ENCODE measurements at places on chromosomes 2 and 18.

- no peak for DNase-seq
Observed at GRCh38 chr2:190173392-190173791, 110.9 kb upstream of the MSTN start.

GRCh38 chr18:61967252-61967891 is 74.6 kb upstream of the RNF152 start:
- no peak for DNase-seq

DNA sequence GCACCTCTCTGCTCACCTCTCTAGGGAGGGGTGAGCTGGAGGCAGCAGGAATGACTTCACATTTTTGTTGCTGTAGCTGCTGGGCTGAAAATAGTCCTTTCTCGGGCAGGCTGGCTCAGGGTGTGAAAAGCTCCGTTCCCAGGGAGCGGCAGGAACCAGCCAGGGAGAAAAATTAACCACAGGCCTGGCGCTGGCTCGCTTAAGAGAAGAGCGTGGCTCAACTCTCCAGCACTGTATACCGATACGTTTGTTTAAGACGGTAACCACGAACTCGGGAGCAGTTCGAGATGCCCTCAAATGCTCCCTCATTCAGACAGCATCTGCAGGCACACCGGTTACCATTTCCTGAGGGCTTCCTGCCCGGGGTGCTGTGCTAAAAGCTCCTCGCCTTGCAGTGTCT is 129.6 kb downstream of the CELF4 start:
- no peak for DNase-seq

- no peak for DNase-seq
Observed at GRCh38 chr2:105427485-105427884, 28.6 kb upstream of the FHL2 start.

GRCh38 chr2:148796735-148797512 is 78.1 kb upstream of the KIF5C start:
- no peak for DNase-seq
